ENCODE measurements at places on chromosomes 1 and 21. TPM values are rescaled to one million over a fixed set of nuclear protein-coding genes. Genes with fewer than 3 reads are reported as not detected.

JAM2 gene
- total RNA-seq = not detected

TLCD4 gene
- total RNA-seq = 0.53 TPM

FBXO2 gene
- 49.5 TPM for total RNA-seq

DIRAS3 gene
- total RNA-seq = 0.13 TPM

GRCh38 chr1:32554288-32554687 lies 15.1 kb downstream of the ZBTB8A start:
- no peak for DNase-seq

DNA sequence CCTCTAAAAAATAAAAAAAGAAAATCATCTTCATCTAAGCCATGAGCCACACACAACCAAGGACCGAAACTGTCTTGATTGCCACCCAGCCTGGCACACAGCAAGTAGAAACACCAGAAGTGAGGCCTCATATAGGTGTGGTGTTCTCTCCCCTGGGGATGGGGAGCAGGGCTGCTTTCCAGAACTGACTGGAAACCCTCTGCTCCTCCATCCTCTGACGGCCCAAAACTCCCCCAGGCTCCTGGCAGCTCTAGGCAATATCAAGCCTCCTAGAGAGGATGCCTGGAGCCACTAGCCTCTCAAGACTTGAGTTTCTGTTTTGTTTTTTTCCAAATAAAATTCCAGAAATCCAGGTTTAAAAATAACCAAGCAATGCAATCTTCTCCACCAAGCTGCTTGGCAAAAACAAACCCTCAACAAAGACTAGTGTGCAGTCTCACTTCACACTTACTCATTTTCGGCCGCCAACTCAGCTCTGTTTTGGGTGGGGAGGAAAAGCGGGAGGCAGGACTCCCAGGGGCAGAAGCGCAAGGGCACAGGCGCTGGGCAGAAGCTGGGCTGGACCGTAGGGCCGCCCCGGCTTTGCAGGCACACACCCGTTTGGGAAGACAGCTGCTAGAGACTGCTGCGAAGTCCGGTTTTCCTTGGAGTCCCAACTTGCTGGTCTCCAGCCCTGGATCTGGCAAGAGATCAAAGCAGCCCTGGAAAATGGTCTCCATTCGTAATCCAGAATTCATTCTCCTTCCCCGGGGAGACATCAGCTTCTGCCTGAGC lies 78.2 kb upstream of the CAPZB start:
- DNase-seq = no peak

DNA sequence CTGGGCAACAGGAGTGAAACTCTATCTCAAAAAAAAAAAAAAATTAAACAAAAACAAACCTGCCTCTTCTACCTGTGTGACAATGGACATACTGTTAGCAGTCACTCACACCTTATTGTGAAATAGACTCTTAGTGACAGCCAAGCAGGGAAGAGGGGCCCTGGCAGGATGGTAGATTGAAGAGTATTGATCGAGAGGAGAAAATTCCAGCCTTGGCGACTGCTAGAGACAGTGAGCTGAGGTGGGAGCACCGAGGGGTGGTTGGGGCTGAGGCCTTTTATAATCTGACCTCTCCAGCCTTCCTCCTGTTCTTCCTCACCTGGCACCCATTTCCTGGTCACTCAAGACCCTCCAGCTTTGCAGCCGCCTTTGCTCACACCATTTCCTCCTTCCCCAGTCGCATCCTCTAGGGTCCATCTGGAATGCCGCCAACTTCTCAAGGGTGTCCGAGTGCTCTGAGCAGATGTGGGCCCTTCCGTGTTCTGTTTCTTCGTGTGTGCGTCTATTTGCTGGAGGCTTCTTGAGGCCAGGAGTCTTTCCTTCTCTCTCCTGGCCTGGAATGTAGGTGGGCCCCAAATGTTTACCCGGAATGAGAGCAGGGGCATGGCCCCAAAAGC lies 196.9 kb upstream of the TMEM51 start:
- DNase-seq = no peak

- DNase-seq = peak; percentile 16
These were observed 217.0 kb downstream of the RWDD3 start for GRCh38 chr1:95451054-95451453.

DNA sequence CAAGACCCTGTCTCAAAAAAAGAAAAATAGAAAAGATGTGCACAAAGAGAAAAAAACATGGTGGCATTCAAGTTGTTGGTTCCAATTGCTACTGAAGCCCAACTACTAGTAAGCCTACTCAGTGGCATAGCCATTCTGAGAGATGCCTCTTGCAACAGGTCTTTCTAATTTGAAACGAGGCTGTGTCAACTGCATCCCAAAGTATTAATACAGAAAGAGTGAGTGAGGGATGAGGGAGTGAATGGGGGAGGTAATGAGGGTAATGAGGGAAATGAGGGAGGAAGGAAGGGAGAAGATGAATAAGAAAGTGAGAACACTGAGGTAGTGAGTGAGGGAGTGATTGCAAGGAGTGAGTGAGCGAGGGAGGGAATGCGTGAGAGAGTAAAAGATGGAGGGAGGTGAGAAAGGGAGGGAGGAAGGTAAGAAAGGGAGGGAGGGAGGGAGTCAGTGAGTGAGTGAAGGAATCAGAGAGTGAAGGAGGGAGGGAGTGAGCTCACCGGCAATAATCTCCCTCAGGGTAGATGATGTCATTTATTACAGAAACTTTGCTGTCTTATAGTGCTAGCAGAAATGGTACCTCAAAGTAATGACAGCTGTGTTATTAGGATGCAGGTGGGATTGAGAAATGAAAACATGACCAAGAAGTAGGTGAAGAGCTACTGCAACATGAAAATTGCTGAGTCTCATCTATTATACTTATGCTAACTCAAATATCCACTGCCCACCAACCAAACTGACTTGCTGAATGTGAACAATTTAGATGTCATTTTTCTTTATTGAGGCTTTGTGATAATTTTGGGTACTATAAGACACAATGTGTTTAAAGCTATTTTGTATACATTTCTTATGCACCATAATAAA lies 75.6 kb upstream of the ADAM30 start:
- peak; percentile 66 for DNase-seq

CXADR gene
- 43.5 TPM for total RNA-seq

XCL2 gene
- not detected for total RNA-seq

Measured in bronchial epithelial cell (primary cell).